Activated CD4-positive, alpha-beta T cell treated with anti-CD3 and anti-CD28 coated beads for 24 hours (primary cell): ENCODE measurements at places on chromosomes 11 and 22.

GRCh38 chr11:8016440-8016839, 29.3 kb downstream of the EIF3F start:
- DNase-seq: no peak

GRCh38 chr11:86116386-86116726, 47.5 kb upstream of the PICALM start:
- no peak for DNase-seq

DNA sequence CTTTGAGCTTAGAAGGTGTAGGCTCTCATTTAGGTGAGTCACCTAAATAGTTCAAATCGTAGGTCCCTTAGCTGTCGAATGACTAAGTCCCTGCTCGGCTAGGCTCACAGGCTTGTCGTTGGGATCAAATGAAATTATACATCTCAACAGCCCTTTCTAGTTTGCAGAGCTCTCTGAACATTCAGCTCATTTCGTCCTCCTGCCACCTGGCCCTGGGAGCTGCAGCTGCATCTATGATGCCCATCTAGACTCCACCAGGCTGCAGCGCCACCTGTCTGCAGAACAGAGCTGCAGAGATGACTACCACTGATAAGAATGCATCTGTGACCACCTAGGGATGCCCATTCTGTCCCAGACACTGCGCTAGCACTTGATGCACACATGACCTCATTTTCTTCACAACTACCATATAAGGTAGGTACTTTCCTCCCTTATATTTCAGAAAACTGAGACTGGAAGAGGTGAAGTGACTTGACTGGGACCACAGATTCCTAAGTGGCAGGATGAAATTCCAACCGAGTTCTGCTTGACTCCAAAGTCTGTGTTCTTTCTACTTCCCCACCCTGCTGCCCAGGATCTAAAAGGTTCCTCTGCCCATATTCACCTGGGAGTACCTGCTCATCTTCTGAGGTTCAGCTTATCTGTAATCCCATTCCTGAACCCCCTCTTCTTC, 141.1 kb upstream of the NARS2 start:
- DNase-seq: peak; percentile 37

DNA sequence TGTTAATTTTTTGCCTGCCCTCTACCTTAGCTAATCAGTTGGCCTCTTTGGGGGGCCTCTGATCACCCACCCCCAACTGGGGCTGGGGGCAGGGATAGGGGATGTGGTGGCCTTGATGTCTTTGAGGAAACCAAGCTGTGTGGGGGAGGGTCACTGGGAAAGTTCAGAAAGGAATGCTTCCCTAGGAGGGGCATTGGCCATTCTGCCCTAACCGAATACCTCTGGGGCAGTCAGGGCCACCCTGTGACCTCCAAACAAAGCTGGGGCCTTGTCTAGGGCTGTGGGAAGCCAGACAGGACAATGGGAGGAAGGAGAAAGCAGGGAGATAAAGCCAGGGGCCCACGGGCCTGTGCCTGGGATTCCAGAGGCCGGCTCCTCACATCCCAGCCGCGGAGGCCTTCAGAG, 97.5 kb downstream of the TSPAN18 start:
- no peak for DNase-seq

- DNase-seq: no peak
Measured at GRCh38 chr22:32073823-32074380, 30.8 kb downstream of the SLC5A1 start.

- DNase-seq: no peak
Measured at GRCh38 chr11:130480186-130480585, 31.7 kb downstream of the ADAMTS15 start.
